Fibroblast of mammary gland (primary cell): ENCODE measurements at places on chromosomes 3 and 15.

DNA sequence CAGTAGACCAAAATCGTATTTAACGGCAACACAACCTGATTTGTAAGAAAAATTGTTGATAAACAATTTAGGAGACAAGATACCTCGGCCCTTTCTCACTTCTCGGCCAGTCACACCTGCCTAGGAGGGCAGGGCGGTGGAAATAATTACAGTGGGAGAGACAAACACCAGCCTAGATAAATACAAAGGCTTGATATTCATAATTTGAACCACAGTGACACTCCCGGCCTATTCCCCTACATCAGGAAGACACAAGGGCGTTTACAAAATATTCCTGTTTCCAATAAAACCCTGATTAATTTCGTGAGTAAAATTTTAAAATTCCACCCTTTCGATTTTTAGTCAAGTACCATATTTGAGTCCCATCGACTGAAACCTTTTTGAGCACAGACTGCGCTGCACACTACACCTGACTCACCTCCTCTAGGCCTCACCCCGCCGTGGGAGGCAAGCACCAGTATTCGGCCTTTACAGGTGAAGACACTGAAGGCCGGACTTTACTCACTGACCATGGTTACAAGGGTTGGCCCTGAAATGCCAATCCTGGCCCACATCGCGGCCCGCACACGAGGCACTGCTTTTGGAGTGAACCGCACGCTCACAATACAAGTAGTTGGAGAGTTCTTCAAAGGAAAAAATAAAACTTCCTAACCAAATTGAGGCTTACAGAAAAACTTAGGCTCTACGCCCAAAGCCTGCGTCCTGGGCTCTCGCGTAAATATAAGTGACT, 794 bp downstream of the ARPP19 start:
- DNase-seq, result peak; percentile 35

GRCh38 chr3:55885721-55886120, 398.6 kb upstream of the WNT5A start:
- peak; percentile 38 for DNase-seq

- DNase-seq, result peak; percentile 92
Measured at GRCh38 chr15:72227192-72227586, 3.8 kb downstream of the PKM start.

DNA sequence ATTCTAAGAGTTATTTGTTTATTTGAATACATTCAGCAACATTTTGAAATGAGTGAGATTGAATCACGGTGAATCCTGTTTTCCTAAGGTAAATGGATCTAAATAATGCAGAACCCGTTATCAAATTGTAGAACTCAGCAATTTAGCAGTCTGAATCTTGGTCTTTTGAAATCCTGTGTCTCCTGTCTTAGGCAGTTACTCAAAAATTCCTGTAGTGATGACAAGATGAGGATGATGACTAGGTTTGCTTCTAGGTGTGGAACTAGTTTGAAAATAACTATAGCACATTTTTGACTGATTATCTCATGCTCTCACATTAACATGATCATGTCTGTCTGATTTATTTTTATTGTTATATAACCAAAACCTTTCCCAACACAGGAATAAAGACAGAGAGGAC, 115.0 kb downstream of the RAP2B start:
- DNase-seq, result peak; percentile 51

GRCh38 chr15:81653259-81653658, 279.2 kb upstream of the TMC3 start:
- no peak for DNase-seq

- DNase-seq, result no peak
Measured at GRCh38 chr15:70231484-70231883, 133.8 kb upstream of the TLE3 start.

DNA sequence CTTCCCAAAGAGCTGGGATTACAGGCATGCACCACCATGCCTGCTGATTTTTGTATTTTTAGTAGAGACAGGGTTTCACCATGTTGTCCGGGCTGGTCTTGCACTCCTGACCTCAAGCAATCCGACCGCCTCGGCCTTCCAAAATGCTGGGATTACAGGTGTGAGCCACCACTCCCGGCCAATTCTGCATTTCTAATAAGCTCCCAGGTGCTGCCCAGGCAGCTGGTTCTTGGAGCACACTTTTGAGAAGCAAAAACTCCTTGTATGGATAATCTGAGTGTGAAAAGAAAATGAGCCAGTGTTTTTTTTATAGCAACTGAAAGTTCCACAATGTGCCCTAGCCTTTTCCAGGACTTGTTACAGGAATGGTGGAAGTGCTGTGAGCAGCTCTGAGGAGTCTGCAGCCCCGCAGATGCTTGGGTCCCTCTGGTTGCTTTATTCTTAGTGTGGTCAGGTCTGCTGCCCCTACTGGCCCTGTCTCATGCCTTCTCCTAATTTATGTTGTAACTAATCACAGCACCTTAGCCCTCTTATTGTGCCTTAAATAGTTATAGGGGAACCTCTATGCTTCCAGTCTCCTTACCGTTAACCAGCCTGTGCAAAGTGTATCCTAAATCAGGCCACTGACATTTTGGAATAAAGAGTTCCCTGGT, 13.5 kb upstream of the KCNAB1 start:
- DNase-seq, result no peak

GRCh38 chr3:138567403-138567802, 26.7 kb downstream of the CEP70 start:
- no peak for DNase-seq

DNA sequence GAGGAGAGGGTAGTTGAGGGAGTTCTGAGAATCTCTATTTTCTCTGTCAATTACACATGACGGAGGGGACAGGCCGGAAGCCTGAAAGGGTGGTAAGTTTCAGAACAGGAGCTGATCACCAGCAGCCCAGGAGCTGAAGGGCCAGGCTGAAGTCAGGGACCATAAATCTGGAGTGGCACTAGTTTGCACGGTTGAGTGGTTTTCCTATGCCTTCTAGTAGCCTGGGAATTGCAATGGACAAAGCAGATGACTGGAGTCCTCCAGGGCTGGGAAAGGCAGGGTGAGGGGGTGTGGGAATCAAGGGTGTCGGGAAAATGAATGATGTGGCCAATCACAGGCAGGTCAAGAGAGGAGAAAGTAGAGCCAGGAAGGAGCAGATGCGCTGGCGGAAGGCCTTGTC, 72.5 kb downstream of the MAGEF1 start:
- no peak for DNase-seq

- no peak for DNase-seq
Measured at GRCh38 chr3:139674571-139675260, 3.1 kb downstream of the NMNAT3 start.

DNA sequence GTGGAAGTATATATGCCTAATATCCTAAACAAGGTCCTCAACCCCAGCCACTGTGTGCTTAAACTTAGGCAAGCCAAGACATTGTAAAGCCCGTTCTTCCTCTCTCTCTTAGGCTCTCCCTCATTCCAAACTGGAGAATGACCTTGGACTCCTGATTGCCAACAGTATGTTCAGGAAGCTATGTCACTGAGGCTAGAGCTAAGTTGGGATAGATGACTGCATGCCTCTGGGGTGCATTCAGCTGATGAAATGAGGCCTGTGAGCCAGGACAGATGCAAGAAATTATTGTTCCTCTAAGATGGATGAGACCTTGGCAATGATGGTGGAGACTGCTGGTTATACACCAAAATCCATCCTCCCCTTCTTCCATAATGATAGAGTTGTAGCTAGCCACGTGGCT, 27.9 kb upstream of the TBC1D21 start:
- no peak for DNase-seq

GRCh38 chr15:47388299-47388698, 329.0 kb upstream of the SEMA6D start:
- no peak for DNase-seq

- no peak for DNase-seq
Measured at GRCh38 chr3:45777746-45778386, 18.5 kb downstream of the SLC6A20 start.

- DNase-seq, result no peak
Measured at GRCh38 chr3:51083490-51083889, 301.6 kb upstream of the MANF start.

DNA sequence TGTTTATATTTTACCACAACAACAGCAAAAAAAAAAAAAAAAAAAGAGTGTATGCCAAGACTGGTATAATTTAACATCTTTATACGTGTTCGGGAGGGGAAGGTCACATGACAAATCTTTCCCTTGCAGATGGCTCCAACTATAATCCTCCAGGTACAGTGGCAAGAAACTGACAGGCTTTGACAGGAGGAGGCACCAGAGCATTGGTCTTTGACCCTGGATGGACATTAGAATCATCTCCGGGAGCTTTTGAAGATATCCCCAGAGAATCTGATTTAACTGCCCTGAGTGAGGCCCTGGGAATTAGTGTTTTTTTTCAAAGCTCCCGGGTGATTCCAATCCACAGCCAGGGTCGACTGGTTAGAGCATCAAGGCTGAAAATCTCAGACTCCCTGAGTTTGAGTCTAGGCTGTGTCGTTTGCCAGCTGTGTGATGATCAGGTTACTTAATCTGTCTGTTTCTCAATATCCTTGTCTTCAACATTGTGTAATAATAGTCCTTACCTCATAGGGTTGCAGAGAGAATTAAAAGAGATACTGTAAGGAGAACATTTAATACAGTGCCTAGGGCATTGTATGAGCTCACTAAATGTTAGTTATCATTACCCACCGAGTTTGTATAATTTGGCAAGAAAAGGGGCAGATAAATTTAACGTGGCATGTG, 8.9 kb upstream of the SEMA5B start:
- DNase-seq, result peak; percentile 80

- DNase-seq, result no peak
Measured at GRCh38 chr15:77037388-77038209, 33.3 kb downstream of the TSPAN3 start.

- DNase-seq, result peak; percentile 59
Measured at GRCh38 chr3:171982828-171983227, 56.5 kb upstream of the FNDC3B start.

- DNase-seq, result no peak
Measured at GRCh38 chr3:125220183-125220582, 7.6 kb upstream of the SLC12A8 start.

- DNase-seq, result no peak
Measured at GRCh38 chr15:34490417-34491193, 53.0 kb upstream of the GOLGA8A start.

DNA sequence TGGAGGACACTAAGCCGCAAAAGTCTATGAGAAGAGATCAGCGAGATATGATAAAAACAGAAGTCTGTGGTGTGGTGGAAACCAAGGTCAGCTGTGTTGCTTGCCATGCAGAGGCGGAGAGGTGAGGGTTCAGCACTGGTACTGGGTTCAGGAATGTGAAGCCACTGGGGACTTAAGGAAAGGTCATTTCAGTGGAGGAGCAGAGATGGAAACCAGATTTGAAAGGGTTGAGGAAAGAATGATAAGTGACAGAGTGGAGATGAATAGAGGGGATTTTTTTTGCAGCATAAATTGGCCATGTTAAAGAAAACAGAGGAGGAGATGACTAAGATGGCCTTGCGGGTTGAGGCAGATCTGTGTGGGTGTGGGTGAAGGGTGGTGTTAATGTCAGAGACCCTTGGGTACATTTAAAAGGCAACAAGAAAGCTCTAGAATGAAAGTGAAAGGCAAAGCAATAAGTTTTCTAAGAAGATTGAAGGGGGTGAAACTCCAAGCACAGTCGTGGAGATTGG, 265.5 kb downstream of the ADAMTSL3 start:
- peak; percentile 41 for DNase-seq

- DNase-seq, result no peak
Measured at GRCh38 chr15:40328176-40328575, 4.7 kb downstream of the INAFM2 start.

DNA sequence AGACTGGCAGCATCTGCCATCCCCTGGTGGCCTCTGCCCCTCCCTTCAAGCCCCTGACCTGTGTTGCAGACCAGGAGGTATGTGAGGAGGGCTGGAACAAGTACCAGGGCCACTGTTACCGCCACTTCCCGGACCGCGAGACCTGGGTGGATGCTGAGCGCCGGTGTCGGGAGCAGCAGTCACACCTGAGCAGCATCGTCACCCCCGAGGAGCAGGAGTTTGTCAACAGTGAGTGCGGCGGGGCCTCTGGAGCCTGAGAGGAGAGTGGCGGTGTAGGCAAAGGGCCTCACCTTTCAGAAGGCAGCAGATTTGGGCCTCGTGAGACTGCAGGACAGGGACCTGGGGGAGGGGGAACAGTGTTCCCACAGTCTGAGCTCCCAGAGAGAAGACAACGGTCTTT, 24.0 kb downstream of the HAPLN3 start:
- DNase-seq, result no peak

DNA sequence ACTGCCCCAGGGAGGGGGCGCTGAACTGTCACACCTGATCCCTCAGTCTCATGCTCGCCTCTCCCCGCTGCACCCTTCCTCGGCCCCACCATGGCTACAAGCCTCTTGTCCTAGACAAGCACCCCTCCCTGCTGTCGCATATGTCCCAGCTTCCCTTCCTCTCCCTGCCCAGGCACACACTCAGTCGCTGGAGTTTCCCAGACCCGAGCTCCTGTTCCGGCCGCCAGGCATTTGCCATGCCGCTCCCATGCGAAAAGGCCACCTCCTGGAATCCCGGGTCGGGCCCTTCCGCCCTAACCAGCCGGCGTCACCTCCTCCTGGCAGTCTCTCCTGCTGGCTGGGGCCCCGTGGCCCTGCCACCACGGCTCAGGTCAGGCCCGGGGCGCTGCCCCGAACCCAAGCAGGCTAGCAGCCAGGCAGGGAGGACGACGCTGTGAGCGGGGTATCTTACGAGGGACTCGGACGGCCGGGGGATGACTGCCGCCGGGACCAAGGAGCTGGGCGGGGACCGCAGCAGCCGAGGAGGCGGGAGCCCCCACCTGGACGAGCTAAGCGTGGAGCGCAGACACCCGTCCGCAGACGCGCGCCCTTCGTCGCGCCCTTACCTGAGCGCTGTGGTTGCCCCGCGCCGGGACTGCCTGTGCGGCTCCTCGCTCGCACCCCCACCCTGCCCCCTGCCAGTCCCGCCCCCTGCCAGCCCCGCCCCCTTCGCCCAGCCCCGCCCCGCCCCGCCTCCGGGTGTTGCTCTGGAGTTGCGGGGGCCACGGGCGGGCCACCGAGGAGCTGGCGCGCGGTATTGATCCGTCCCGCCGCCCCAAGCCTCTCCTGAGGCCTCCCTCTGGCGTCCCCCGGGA, at the start of gene ALS2CL:
TSS of gene ALS2CL (minus strand) at position 642 of the 854 bp plus-strand sequence. CDS start 4,239 bp downstream, outside the sequence.
- DNase-seq, result no peak

DNA sequence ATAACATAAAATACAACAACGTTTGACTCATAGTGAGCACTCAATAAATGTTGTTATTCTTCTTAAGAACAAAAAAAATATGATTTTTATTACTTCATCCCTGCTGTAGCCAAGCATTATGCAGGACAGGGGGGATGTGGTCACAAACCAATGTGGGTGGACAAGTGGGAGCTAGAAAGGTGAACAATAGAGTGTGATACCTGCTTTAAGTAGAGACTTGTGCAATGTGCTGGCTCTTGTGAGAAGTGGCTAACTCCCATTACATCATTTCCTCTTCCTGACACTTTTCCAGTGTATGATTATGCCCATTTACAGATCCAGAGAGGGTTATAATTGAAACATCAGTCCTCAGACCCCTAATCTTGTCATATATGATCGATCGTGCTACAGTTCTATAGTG, 193.6 kb downstream of the UBE2E2 start:
- DNase-seq, result no peak

DNA sequence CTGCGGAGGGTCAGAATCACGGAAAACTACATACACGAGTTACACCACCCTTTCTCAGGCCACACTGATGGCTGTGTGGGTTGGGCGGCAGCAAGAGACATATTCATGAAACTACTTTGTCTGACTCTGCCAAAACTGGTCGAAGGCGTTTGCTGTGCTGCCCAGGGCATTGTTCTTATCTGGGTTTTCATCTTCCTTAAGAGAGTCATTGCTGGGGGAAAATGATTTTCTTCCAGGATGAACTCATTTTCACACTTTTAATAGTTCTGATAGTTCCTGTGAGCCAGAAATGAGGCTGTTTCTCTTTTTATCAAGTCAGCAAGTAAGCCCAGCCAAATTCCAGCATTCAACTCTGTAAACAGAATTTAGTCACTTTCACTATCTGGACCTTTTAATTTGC, 47.6 kb downstream of the TRIM71 start:
- peak; percentile 7 for DNase-seq
